ENCODE measurements at places on chromosomes 1 and 21. TPM values are rescaled to one million over a fixed set of nuclear protein-coding genes. Genes with fewer than 3 reads are reported as not detected.

- H3K36me3 ChIP-seq, result no peaks in the 10 kb centered on the region
- H3K4me1 ChIP-seq, result peaks cover 12% of the 10 kb centered on the region
- no peaks in the 10 kb centered on the region for H3K27me3 ChIP-seq
- no peak overlapping the region for H3K4me3 ChIP-seq
- no peak overlapping the region for H3K27ac ChIP-seq
Observed at GRCh38 chr1:31376375-31377134, 3.7 kb upstream of the FABP3 start.

DNA sequence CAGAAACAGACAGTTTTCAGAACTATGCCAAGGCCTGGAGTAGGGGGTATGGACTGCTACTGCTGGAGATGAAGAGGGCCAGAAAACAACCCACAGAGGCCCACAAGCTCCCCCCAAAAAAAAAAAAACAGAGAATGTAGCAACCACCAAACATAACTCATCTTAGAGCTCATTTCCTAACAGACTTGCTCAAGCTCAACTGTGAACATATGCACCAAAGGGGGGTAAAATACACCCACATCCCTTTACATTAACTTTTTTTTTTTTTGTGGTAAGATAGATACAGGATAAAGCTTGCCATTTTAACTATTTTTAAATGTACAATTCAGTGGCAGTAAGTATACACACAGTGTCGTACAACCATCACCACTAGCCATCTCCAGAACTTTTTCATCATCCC is 36.0 kb downstream of the SEC16B start:
- no peaks in the 10 kb centered on the region for H3K27me3 ChIP-seq
- H3K4me3 ChIP-seq, result no peak overlapping the region
- DNase-seq, result no peak

- H3K27ac ChIP-seq, result no peak overlapping the region
- DNase-seq, result no peak
- no peak overlapping the region for H3K4me3 ChIP-seq
- no peaks in the 10 kb centered on the region for H3K27me3 ChIP-seq
- peaks cover 3% of the 10 kb centered on the region for H3K4me1 ChIP-seq
Observed at GRCh38 chr1:64065571-64065970, 137.9 kb upstream of the UBE2U start.

DNA sequence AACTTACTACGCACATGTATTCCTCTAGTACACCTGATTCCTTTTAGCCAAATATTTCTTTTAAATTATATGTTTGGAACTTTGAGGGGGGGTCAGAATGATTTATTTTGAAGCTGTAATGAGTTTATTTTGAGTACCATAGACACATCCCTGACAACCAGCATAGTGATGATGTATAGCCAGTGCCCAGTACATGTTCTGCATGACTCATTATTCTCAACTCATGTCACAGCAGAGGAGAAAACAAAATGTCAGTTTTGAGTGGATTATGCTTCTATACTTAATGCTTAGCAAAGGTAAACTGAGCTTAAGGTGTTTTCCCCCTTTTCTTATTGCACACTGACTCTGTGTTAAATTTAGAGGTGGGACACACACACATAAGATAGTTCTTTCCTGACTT is 22.4 kb upstream of the LEPR start:
- DNase-seq, result no peak
- H3K36me3 ChIP-seq, result no peaks in the 10 kb centered on the region
- no peaks in the 10 kb centered on the region for H3K4me1 ChIP-seq
- H3K27me3 ChIP-seq, result no peaks in the 10 kb centered on the region

LCK gene
- 0.47 TPM for total RNA-seq

GRCh38 chr1:224106568-224107281 is 7.2 kb upstream of the FBXO28 start:
- no peaks in the 10 kb centered on the region for H3K27me3 ChIP-seq
- DNase-seq, result no peak
- no peaks in the 10 kb centered on the region for H3K36me3 ChIP-seq
- H3K27ac ChIP-seq, result no peak overlapping the region

FCRL1 gene
- total RNA-seq, result not detected

GRCh38 chr1:175033953-175034352 is 10.7 kb upstream of the MRPS14 start:
- no peaks in the 10 kb centered on the region for H3K36me3 ChIP-seq
- no peaks in the 10 kb centered on the region for H3K4me1 ChIP-seq
- no peak for DNase-seq
- no peaks in the 10 kb centered on the region for H3K27me3 ChIP-seq

- DNase-seq, result no peak
- no peak overlapping the region for H3K27ac ChIP-seq
- H3K4me1 ChIP-seq, result no peaks in the 10 kb centered on the region
- H3K4me3 ChIP-seq, result no peak overlapping the region
- H3K27me3 ChIP-seq, result no peaks in the 10 kb centered on the region
Observed at GRCh38 chr1:162228586-162228985, 148.1 kb downstream of the SPATA46 start.

- no peak overlapping the region for H3K27ac ChIP-seq
- H3K27me3 ChIP-seq, result no peaks in the 10 kb centered on the region
- no peak overlapping the region for H3K4me3 ChIP-seq
- peaks cover 6% of the 10 kb centered on the region for H3K4me1 ChIP-seq
- H3K36me3 ChIP-seq, result no peaks in the 10 kb centered on the region
Observed at GRCh38 chr1:226625832-226626576, 77.4 kb downstream of the STUM start.
